ENCODE measurements at places on chromosomes 4 and X.

DNA sequence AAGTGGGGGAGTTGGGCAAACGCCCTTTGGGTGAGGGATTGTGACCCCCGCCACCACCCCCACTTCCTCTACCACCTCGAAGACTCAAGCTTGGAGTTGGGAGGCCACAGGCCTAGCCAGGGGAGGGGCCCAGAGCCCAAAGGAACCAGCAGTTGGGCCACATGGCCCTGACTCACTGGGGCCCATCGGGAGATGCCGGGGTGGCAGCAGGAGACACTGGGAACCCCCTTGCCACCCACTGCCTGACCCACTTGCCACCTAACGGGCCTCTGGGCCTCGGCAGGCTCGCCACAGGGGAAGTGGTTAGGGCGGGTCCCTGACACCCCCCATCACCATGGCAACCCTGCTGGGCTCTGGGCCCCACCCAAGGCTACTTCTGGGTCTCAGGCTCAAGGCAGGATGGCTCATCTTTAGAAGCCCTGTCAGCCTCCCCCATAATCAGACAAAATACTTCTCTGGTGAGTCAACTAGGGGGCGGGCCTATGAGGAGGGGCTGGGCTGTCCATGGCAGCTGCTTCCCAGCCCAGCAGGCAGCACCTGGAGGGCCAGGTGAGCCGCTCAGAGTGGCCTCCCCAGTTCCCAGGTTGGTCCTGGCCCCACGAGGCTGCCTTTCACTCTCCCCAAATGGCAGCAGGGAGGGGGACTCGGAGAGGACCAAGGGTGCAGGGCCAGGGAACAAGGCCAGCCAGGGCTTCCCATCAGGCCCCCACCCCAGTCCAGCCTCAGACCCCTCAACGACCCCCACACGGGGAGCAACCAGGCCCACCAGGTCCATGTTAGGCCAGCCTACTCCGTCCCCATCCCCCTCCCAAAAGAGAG is 5.6 kb downstream of the FLNA start:
- no peaks in the 10 kb centered on the region for H3K27me3 ChIP-seq
- peak overlapping the region; percentile 89 for H3K27ac ChIP-seq
- DNase-seq = peak; percentile 70
- peaks cover 5% of the 10 kb centered on the region for H3K4me1 ChIP-seq

GRCh38 chr4:116332508-116332907 is 752.9 kb downstream of the TRAM1L1 start:
- H3K27ac ChIP-seq = no peak overlapping the region
- DNase-seq = no peak
- H3K4me1 ChIP-seq = no peaks in the 10 kb centered on the region
- no peaks in the 10 kb centered on the region for H3K27me3 ChIP-seq

- no peak overlapping the region for H3K27ac ChIP-seq
- no peaks in the 10 kb centered on the region for H3K36me3 ChIP-seq
- peak; percentile 59 for DNase-seq
- H3K4me3 ChIP-seq = no peak overlapping the region
- H3K4me1 ChIP-seq = peaks cover 16% of the 10 kb centered on the region
- H3K27me3 ChIP-seq = no peaks in the 10 kb centered on the region
Observed at GRCh38 chr4:40621592-40622512, 7.8 kb downstream of the RBM47 start.

GRCh38 chrX:123835661-123836371 is 24.0 kb upstream of the XIAP start:
- no peaks in the 10 kb centered on the region for H3K4me1 ChIP-seq
- no peak overlapping the region for H3K4me3 ChIP-seq
- H3K27me3 ChIP-seq = no peaks in the 10 kb centered on the region
- no peak overlapping the region for H3K27ac ChIP-seq
- DNase-seq = no peak

DNA sequence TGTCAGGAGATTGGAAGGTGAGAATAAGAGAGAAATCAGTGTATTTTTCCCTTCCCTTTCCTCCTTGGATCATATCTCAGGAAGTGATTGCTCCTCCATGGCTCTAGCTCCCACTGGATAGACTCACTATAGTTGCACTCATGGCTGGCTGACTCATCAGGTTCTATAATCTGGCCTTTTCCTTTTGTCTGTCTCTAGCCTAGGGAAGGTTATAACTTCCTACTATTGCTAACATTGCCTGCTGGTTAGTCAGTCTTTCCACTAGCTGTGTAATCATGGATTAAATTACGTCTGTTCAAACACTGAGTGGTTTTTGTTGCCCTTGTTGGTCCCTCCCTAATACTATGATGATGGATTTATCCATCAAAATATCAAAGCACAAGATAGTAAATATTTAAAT is 195.5 kb upstream of the VEGFC start:
- DNase-seq = no peak
- no peak overlapping the region for H3K4me3 ChIP-seq
- H3K36me3 ChIP-seq = no peaks in the 10 kb centered on the region

DNA sequence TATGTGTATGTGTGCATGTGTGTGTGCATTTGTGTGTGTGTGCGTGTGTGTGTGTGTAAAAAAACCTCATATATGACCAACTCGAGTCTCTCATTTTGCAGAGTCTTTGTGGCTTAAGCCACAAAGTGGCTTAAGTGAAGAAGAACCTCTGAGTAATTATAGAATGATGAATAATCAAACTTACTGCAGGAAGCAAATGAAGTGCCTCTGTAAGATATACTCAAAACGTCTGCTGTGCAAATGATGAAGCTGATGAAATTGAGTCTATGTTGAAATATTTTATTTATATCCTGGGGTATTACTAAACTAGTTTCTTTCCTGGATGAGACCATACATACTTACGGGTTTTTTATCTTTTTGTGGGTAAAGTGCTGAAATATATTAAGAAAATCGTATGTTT is 1198.7 kb downstream of the PCDH7 start:
- no peaks in the 10 kb centered on the region for H3K36me3 ChIP-seq
- H3K4me3 ChIP-seq = no peak overlapping the region
- H3K4me1 ChIP-seq = no peaks in the 10 kb centered on the region

DNA sequence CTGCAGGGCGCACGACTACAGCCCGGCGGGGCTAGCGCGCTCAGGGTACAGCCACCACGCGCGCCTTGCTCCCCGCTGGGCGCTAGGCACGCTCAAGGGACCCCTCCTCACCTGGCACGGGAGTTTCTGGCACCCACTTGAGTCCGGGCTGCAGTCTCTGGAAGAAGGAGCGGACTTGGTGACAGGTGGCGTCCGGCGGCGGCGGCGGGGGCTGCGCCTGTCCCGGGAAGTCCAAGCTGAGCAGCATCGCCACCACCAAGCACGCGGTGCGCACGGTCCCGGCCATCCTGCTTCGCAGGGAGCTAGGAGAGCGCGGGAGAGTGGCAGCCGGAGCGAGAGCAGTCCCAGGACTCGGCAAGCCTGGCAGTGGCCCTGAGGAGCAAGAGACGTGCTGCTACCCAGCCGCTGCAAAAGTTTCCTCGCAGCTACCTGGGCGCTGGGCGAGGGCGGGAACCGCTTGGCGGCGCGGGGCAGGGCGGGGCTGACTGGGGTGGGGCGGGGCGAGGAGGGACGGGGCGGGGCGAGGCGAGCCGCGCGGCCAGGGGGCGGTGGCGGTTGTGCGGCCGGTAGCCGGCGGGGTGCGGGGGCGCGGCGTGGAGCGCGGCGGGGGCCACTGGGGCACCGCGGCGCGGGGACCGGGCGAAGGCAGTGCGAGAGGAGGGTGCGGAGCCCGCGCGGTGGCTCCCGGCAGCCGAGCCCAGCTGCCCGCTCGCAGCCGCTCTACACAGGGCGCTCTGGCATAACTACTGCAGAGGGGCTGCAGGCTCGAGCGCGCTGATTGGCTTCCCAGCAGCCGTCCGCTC is at the start of gene GPC3:
Gene GPC3 (minus strand): TSS at position 431 of the 803 bp plus-strand sequence.
- H3K27ac ChIP-seq = no peak within 1 kb of the TSS
- H3K27me3 ChIP-seq = no peaks in the 10 kb centered on the region
- no peaks in the 10 kb centered on the region for H3K36me3 ChIP-seq
- peak; percentile 53 for DNase-seq
- no peaks in the 10 kb centered on the region for H3K4me1 ChIP-seq
- peak within 1 kb of the TSS; percentile 31 for H3K4me3 ChIP-seq

GRCh38 chrX:17038681-17039161 is 92.3 kb downstream of the REPS2 start:
- DNase-seq = peak; percentile 43
- H3K4me1 ChIP-seq = no peaks in the 10 kb centered on the region
- H3K27me3 ChIP-seq = no peaks in the 10 kb centered on the region
- no peaks in the 10 kb centered on the region for H3K36me3 ChIP-seq

GRCh38 chr4:94375364-94375763 is 32.7 kb upstream of the HPGDS start:
- no peak for DNase-seq
- no peaks in the 10 kb centered on the region for H3K4me1 ChIP-seq
- no peaks in the 10 kb centered on the region for H3K36me3 ChIP-seq
- no peak overlapping the region for H3K4me3 ChIP-seq

DNA sequence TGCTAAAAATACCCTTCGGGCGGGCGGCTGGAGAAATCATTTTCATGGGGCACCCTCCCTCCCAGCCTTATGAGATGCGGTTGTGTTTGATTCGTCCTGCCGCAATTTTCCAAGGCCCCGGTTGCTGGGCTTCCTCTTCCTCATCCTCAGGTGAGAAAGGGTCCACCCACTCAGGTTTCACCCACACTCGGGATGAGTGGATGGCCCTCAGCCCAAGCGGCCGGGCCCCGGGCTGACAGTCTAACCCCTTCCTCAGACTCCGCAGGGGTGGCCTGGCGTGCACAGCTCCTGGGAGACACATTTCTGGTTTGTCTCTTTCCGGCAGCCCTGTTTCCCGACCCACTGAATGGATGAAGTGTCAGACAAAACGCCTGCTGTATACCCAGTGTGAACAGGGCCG is 116.5 kb upstream of the LRPAP1 start:
- H3K27ac ChIP-seq = no peak overlapping the region
- H3K4me3 ChIP-seq = no peak overlapping the region
- no peaks in the 10 kb centered on the region for H3K27me3 ChIP-seq
- no peaks in the 10 kb centered on the region for H3K36me3 ChIP-seq
- no peak for DNase-seq

- no peak overlapping the region for H3K4me3 ChIP-seq
- no peaks in the 10 kb centered on the region for H3K27me3 ChIP-seq
- H3K36me3 ChIP-seq = no peaks in the 10 kb centered on the region
- H3K27ac ChIP-seq = no peak overlapping the region
- H3K4me1 ChIP-seq = no peaks in the 10 kb centered on the region
Observed at GRCh38 chrX:84197550-84197949, 9.6 kb upstream of the RPS6KA6 start.

DNA sequence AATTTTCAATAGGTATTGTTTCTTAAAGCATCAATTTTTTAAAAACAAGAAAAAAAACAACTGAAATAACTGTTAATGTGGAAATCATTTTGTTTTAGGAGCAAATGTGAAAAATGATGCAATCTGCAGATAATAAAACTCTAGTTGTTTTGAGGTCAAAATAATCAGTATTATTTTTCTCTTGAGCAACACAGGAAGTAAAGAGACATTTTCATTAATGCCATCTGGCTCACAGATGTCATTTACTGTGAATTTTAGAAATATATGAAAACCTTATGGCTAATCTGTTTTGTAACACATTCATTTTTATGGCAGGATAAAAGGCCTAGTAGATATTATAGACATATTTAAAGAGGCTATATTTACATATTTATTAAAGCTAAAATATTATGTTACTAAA is 141.6 kb downstream of the PCDH18 start:
- H3K4me3 ChIP-seq = no peak overlapping the region
- no peaks in the 10 kb centered on the region for H3K4me1 ChIP-seq
- no peaks in the 10 kb centered on the region for H3K36me3 ChIP-seq
- no peak for DNase-seq
- no peak overlapping the region for H3K27ac ChIP-seq
- no peaks in the 10 kb centered on the region for H3K27me3 ChIP-seq

- no peaks in the 10 kb centered on the region for H3K4me1 ChIP-seq
- DNase-seq = no peak
- H3K4me3 ChIP-seq = no peak overlapping the region
- H3K27me3 ChIP-seq = no peaks in the 10 kb centered on the region
Observed at GRCh38 chrX:79161655-79162054, 17.2 kb downstream of the GPR174 start.

DNA sequence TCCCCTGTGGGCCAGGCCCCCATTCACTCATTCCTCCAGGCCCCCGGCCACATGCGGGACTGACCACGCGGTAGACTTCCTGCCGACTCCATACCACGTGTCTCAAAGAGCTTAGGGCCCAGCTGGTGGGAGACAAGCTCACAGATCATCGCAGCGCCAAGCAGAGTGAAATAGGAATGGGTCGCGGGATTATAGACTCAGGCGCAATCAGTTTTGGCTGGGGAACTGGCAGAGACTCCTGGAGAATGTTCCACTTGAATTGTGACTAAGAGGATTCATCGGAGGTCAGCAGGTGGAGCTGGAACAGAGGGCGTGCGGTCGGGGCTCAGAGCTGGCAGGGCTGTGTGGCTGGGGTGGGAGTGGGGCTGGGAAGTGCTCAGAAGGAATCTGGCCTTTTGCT is 15.6 kb downstream of the ATP2B3 start:
- H3K36me3 ChIP-seq = no peaks in the 10 kb centered on the region
- no peaks in the 10 kb centered on the region for H3K4me1 ChIP-seq
- no peak for DNase-seq
- H3K27me3 ChIP-seq = no peaks in the 10 kb centered on the region
- no peak overlapping the region for H3K27ac ChIP-seq

GRCh38 chrX:154648931-154649330 is 4.4 kb downstream of the CTAG2 start:
- H3K4me1 ChIP-seq = no peaks in the 10 kb centered on the region
- no peaks in the 10 kb centered on the region for H3K27me3 ChIP-seq
- H3K4me3 ChIP-seq = no peak overlapping the region
- no peak overlapping the region for H3K27ac ChIP-seq

- no peaks in the 10 kb centered on the region for H3K27me3 ChIP-seq
- H3K4me3 ChIP-seq = no peak overlapping the region
- no peak overlapping the region for H3K27ac ChIP-seq
- H3K4me1 ChIP-seq = no peaks in the 10 kb centered on the region
- H3K36me3 ChIP-seq = no peaks in the 10 kb centered on the region
- DNase-seq = no peak
Observed at GRCh38 chrX:6930307-6930849, 217.1 kb upstream of the STS start.

DNA sequence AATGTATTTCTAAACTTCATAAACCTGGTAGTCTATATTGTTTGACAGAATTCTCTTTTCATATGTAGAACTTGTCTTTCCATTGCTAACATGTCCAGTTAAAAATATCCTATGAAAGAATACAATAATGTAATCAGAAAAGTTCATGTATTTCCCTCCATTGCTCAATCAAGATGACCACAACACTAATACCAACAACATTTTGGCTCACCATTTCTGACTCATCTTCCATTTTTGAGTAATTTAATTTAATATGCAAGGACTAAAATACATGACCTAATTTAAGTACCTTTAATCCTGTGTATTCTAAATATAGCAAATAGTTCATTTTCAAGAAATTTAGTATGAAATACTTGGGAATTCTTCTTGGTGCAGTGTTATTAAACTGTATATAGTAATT is 239.5 kb upstream of the GPC4 start:
- H3K4me3 ChIP-seq = no peak overlapping the region
- no peak overlapping the region for H3K27ac ChIP-seq
- H3K27me3 ChIP-seq = no peaks in the 10 kb centered on the region
- no peaks in the 10 kb centered on the region for H3K36me3 ChIP-seq

GRCh38 chr4:43843501-43843900 is 605.1 kb downstream of the KCTD8 start:
- no peak overlapping the region for H3K27ac ChIP-seq
- no peaks in the 10 kb centered on the region for H3K27me3 ChIP-seq
- no peak overlapping the region for H3K4me3 ChIP-seq
- DNase-seq = no peak
- H3K36me3 ChIP-seq = no peaks in the 10 kb centered on the region

- no peak overlapping the region for H3K4me3 ChIP-seq
- no peak for DNase-seq
Observed at GRCh38 chr4:14865804-14866203, 136.5 kb upstream of the CPEB2 start.

GRCh38 chr4:654503-654845 is 19.6 kb downstream of the ATP5ME start:
- no peak overlapping the region for H3K27ac ChIP-seq
- H3K27me3 ChIP-seq = no peaks in the 10 kb centered on the region
- no peaks in the 10 kb centered on the region for H3K36me3 ChIP-seq
- no peak overlapping the region for H3K4me3 ChIP-seq
